ENCODE measurements at places on chromosomes 7 and 10. TPM values are rescaled to one million over a fixed set of nuclear protein-coding genes. Genes with fewer than 3 reads are reported as not detected.

GRCh38 chr10:48518986-48519385, 85.9 kb downstream of the ARHGAP22 start:
- DNase-seq: no peak

DNA sequence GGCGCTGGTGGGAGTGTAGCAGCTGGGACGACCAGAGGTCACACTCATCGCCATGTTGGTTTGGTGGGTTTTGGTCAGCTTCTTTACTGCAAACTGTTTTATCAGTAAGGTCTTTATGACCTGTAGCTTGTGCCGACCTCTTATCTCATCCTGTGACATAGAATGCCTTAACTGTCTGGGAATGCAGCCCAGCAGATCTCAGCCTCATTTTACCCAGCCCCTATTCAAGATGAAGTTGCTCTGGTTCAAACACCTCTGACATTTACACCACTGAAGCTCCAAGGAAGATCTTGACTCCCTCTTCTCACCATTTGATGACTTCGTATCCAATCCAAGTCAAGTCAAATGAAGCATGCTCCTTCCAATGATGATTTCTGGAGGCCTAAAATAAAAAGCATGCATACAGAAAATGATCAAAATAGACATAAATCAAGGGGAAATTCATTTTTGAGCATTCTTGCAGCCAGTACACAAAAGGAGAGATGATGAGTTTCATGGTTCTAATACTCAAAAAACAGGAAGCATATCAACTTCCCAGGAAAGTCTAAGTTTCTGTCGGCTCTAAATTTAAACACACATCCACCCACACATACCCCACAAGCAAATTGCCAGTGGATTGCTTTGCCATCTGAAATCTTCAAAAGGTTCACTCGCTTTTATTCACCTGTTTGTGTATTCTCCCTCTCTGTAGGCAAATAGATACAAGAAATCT, 2.4 kb upstream of the PSMG3 start:
- DNase-seq: no peak

DNA sequence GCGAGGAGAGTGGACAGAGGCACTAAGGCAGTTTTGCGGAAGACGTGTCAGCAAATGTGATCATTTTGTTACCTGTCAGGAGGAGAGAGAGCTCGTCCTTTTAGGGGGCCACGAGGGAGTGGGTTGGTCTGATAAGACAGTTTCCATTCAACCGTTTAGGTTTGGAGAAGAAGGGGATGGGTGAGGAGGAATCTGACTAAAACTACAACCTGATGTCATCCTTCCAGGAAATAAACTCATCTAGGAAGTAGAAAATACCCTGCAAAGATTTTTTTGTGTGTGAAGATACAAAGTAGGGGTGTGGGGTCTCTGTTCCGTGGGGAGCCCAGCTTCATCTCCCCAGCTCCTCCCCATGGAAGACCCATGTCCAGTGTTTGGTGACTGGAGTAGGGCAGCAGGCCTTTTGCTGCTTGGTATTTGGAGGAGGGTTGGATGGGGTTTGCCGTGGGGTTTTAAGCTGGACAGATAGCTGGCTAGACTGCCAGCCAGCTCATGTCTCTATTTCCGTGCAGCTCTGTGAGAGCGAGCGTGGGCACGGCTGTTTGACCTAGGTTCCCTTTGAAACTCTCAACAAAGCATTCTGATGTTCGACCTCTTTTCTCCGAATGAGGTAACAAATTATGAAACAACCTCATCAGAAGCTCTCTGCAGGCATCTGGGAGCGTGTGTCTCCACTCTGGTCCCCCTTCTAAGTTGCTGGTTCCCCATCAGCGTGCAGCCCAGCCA, 136.0 kb upstream of the TCF7L2 start:
- no peak for DNase-seq

THSD7A gene
- total RNA-seq: 5.7 TPM

DNA sequence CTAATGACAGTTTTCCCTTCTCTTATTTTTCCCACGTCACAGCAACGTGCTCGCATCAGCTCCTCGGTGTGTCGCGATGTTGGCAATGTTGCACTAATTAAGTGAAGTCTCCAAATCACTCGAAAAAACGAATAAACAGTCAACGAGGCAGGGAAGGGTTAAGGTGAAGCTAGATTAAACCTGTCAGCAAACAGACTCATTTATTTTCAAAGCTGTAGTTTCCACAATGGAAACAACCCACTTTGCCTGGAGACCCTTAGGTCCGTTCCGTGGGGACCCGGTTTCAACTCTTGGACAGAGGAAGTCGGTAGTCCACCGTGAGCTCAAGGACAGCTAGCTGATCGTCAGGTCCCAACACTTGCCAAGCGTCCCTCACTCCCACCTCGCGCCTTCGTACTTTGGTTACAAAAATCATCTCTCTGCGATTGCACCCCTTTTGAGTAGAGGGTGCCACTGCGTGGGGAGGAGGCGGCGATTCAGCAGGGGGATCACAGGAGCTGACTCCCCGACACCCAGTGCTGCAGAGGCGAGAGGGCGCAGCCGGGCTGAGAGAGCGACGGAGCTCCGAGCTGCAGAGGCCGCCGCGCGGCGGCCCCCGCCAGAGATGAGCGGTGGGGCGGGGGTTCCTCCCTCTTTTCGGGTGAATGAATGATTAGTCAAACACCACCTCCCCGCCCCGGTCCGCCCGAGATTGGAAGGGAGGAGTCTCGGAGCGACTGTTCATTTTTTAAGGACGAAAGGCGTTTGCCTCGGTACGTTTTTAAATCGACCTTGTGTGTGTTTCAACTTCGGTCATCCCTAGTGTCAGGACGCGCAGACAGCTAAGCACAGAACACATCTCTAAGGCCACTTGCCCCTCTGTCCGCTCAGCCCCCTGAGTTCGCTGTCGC, 1.3 kb upstream of the BMPER start:
- peak; percentile 17 for DNase-seq

CTAGE15 gene
- total RNA-seq: 3.3 TPM

DNA sequence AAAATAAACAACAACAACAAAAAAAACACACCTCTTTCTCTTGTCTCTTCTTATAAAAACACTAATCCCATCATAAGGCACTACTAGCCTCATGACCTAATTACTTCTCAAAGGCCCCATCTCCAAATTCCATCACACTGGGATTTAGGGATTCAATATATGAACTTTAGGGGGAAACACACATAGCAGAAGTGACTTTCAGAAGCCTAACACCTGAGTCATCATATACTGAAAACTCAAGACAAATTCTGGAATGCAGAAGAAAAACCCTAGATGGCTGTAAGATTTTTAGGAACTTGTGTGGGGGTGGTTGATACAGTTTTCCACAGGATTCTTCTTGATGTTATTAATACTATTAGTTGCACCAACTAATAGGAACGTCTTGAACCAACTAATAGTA, 33.7 kb upstream of the CSTF2T start:
- no peak for DNase-seq

LLCFC1 gene
- not detected for total RNA-seq

SEMA3A gene
- total RNA-seq: 8.1 TPM

DNA sequence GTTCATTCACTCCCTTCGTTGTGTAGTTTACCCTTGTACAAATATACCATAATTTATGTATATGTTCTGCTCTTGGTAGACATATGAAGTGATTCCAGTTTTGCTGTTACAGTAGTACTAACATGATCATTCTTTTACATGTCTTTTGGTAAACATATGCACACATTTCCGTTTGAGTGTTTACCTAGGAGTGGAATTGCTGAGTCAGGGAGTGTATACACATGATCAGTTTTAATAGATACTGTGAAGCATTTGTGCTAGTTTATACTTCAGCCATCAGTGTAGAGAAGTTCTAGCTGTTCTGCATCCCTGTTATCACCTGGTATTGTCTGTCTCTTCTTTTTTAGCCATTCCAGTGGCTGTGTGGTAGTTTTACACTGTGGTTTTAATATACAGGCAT, 34.5 kb upstream of the CYP26C1 start:
- no peak for DNase-seq

- no peak for DNase-seq
These were observed 10.6 kb downstream of the SLC25A16 start for GRCh38 chr10:68516766-68517165.

ITPRID1 gene
- total RNA-seq: not detected

DNA sequence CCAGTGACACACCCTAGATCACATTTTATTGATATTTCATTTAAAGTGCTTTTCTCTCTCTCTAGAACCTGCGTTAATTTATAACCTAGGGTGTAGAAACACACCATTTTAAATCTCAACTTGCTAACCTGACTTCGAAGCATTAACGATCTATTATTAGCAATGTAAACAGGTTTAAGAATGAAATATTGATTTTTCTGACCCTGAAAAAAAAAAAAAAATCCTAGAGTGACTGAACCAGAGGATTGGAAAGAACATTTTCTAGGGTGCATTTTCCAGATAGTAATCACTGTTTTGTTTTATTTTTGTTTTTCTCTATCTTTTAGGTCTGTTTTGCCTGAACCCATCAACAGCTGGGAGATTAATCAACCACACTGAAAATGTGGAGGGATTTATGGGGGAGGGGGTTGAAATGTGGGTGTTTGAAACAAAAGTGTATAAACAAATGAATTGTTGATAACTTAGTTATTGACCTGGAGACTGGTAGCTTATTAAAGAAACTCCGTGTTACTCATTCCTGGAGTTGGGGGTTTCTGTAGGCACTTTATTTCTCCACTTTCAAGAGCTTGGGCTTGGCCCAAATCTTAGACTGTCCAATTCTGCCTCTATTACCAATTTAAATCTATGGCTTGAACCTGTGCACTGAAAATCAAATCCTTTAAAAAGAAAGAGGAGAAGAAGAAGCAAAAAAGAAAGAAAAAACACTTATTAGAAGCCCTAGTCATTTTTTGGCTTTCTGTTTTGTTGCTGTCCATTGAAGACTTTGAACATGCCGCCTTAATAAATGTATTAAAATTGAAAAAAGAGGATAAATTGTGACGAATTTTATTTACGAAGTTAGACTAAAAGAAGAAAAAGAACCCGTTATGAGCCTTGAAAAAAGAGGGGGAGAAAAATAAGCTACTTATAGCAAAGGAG, 2.8 kb downstream of the HOXA2 start:
- DNase-seq: no peak

Data from thyroid gland (tissue), 4 donors.